ENCODE measurements at places on chromosomes 16 and 17. TPM values are rescaled to one million over a fixed set of nuclear protein-coding genes. Genes with fewer than 3 reads are reported as not detected.

GRCh38 chr17:10295728-10296343 is 77.0 kb downstream of the MYH13 start:
- DNase-seq = no peak

- DNase-seq = no peak
Observed at GRCh38 chr17:77269696-77270681, 129.2 kb downstream of the SEC14L1 start.

ADCY9 gene
- total RNA-seq = 22.4 TPM

DNA sequence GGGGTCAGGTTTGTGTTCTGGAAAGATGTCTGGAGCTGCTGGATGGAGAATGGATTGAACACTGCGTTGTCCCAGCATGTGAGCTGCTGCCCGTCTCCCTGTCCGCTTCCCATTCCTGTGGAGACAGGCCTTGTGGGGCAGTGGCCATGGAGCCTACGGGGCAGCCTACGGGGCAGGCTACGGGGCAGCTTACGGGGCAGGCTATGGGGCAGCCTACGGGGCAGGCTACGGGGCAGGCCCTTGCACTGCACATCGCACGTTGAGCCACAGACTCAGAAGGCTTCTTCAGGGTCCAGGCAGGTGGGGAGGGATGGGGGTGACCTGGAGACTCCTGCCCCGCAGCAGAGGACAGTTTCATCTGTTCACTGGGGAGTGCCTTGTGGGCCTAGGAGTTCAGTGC is 9.7 kb upstream of the DBNDD1 start:
- DNase-seq = no peak

DNA sequence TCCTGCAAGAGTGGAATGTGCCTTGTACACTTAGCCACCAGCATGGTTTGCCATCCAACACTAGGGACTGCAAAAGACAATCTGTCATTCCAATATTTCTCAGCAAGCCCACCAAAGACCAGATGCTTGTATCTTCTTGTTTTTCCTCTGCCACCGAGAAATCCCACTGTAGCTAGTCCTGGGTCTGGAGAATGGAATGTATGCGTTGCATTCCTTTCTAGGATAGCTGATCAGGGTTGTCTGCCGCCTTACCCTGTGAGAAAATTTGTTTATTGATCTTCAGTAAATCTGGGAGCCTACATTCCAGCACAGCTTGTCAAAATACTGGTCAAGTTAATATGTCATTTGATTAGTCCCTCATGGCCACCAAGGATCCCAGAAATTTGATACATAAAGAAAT is 28.1 kb upstream of the ADAMTS18 start:
- DNase-seq = no peak

HYDIN gene
- 6.7 TPM for total RNA-seq

GRCh38 chr16:68889508-68890150 is 46.3 kb downstream of the TANGO6 start:
- no peak for DNase-seq

Measured in body of pancreas (tissue), 4 donors.